ENCODE measurements at places on chromosomes 12 and 14. TPM values are rescaled to one million over a fixed set of nuclear protein-coding genes. Genes with fewer than 3 reads are reported as not detected.

The GPR84 gene
- total RNA-seq, result 2.5 TPM

The PTCSC3 gene
- total RNA-seq, result not detected

The PLD4 gene
- 0.24 TPM for total RNA-seq

The LRRK2 gene
- total RNA-seq, result 24.4 TPM

The MUCL1 gene
- not detected for total RNA-seq
